ENCODE measurements at places on chromosomes 16 and 17.
A peak's percentile ranks its signal among the peaks of the same experiment; 100 is the strongest.

DNA sequence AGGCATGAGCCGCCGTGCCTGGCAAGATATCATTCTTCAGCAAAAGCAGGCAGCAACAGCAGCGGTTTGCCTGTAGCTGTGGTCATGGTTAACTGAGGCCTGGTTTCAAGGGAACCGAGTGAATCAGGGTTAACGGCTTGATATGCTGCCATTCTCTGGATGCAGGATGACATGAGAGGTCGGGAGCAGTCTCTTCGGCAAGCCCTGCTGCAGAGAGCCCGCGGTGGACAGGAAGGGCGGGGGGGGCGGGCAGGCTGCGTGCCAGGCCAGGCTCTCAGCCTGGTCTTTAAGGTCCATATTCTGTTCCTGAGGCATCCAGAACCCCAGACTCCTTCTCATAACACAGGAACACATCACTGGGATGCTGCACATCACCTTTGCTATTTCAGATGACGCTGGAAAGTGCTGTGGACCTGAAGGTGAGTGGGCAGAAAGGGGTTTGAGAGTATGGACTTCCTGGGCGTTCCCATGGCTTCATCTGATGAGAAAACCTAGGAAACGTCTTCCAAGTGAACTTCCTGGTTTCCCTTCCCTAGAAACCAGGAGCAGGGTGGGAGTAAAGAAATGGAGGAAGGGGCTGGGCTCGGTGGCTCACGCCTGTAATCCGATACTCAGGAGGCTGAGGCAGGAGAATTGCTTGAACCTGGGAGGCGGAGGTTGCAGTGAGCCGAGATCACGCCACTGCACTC lies 165.6 kb upstream of the RPH3AL start:
- H3K4me3 ChIP-seq: no peak overlapping the region
- no peaks in the 10 kb centered on the region for H3K4me1 ChIP-seq
- H3K27ac ChIP-seq: no peak overlapping the region
- peaks cover 2% of the 10 kb centered on the region for H3K36me3 ChIP-seq

- no peak within 1 kb of the TSS for H3K27ac ChIP-seq
- no peak for DNase-seq
- H3K27me3 ChIP-seq: peaks cover 64% of the 10 kb centered on the region
- no peaks in the 10 kb centered on the region for H3K36me3 ChIP-seq
Observed at GRCh38 chr17:81961087-81961511, at the start of gene NOTUM. NOTUM (minus strand) TSS chr17:81961187; CDS start chr17:81960909, 278 bp downstream.

DNA sequence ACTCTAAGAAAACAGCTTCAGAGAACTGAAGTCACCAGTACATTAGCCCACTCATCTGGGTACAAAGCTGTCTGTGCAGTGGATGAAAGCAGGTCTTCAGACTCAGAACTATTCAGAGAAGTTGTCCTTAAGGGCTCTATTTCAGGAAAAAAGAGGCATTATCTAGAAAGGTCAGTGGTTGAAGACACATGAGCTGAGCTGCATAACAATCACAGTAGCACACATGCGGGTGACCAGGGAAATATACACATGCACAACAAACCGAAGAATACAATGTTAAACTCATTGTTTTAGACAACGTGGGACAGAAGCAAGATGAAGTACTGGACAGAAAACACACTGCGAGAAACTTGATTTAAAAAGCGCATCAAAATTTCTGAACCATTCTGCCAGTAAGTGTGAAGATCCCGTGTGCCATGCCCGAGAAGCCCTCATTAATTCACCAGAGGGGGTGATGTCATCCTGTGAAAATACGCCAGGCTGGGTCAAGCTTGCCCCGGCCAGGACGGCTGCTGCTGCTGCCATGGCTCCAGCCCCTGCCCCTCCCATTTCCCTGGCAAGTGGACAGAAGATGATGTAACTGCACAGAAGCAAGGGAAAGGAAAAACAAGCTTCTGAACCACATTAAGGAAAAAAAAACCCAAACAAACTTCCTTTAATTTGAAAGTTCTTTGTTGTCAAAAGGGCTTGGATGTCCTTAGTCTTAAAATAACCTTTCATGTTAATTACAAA lies 10.1 kb downstream of the DYNC1LI2 start:
- peak; percentile 85 for DNase-seq
- no peak overlapping the region for H3K4me3 ChIP-seq
- H3K27me3 ChIP-seq: no peaks in the 10 kb centered on the region
- peak overlapping the region; percentile 87 for H3K27ac ChIP-seq
- no peaks in the 10 kb centered on the region for H3K36me3 ChIP-seq

DNA sequence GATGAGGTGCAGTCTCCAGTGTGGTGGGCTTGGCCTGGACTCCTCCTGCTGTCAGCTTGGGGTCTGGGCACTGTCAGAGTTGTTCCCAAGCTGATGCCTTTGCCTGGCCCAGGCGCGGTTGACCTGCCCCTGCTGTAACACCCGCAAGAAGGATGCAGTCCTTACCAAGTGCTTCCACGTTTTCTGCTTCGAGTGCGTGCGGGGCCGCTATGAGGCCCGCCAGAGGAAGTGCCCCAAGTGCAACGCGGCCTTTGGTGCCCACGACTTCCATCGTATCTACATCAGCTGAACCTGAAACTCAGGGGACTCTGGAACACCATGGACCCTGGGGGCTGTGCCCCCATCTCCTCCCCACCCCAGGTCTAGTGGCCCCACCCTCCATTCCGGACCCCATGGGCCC lies 11.7 kb downstream of the RNF40 start:
- H3K36me3 ChIP-seq: peaks cover 8% of the 10 kb centered on the region
- no peaks in the 10 kb centered on the region for H3K27me3 ChIP-seq
- H3K4me1 ChIP-seq: no peaks in the 10 kb centered on the region
- no peak for DNase-seq
- H3K27ac ChIP-seq: no peak overlapping the region

GRCh38 chr16:14240964-14241363 lies 169.8 kb downstream of the MRTFB start:
- H3K4me1 ChIP-seq: no peaks in the 10 kb centered on the region
- no peak for DNase-seq
- H3K27me3 ChIP-seq: no peaks in the 10 kb centered on the region
- no peak overlapping the region for H3K4me3 ChIP-seq
- no peak overlapping the region for H3K27ac ChIP-seq
- H3K36me3 ChIP-seq: no peaks in the 10 kb centered on the region

- no peak overlapping the region for H3K4me3 ChIP-seq
- no peak for DNase-seq
- no peaks in the 10 kb centered on the region for H3K27me3 ChIP-seq
- H3K36me3 ChIP-seq: no peaks in the 10 kb centered on the region
- H3K27ac ChIP-seq: peak overlapping the region; percentile 25
- H3K4me1 ChIP-seq: no peaks in the 10 kb centered on the region
Observed at GRCh38 chr17:77769215-77769614, 189.3 kb upstream of the TNRC6C start.

- H3K27me3 ChIP-seq: no peaks in the 10 kb centered on the region
- DNase-seq: no peak
- no peaks in the 10 kb centered on the region for H3K36me3 ChIP-seq
- no peaks in the 10 kb centered on the region for H3K4me1 ChIP-seq
Observed at GRCh38 chr16:59905606-59906005, 1171.5 kb upstream of the GOT2 start.

- no peaks in the 10 kb centered on the region for H3K36me3 ChIP-seq
- H3K27ac ChIP-seq: no peak overlapping the region
- DNase-seq: no peak
- no peaks in the 10 kb centered on the region for H3K27me3 ChIP-seq
- no peak overlapping the region for H3K4me3 ChIP-seq
Observed at GRCh38 chr16:89345642-89346150, 128.2 kb downstream of the ZNF778 start.

GRCh38 chr17:43987131-43988021 lies 17.0 kb upstream of the NAGS start:
- no peak overlapping the region for H3K27ac ChIP-seq
- no peak for DNase-seq
- H3K4me1 ChIP-seq: no peaks in the 10 kb centered on the region
- H3K4me3 ChIP-seq: no peak overlapping the region

All from breast epithelium (tissue), 4 donors.